ENCODE measurements at places on chromosomes 2 and 18.

GRCh38 chr2:88016086-88016959 is at the start of gene RNU2-63P:
RNU2-63P (minus strand) TSS chr2:88016547.
- peak; percentile 77 for DNase-seq

DNA sequence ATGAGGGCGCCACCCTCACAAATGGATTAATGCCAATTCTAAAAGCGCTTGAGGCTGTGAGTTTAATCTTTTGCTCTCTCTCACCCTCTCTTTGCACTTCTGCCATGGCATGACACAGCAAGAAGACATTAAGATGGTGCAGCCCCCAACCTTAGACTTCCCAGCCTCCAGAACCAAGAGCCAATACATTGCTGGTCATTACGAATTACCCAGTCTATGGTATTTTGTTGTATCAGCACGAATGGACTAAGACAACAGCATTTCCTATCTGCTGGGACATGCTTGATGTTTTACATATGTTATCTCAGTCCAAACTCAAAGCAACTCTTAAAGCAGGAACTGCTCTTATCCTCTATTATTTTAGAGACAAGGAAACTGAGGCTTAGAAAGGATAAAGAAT is 222.9 kb downstream of the STK39 start:
- DNase-seq = no peak

DNA sequence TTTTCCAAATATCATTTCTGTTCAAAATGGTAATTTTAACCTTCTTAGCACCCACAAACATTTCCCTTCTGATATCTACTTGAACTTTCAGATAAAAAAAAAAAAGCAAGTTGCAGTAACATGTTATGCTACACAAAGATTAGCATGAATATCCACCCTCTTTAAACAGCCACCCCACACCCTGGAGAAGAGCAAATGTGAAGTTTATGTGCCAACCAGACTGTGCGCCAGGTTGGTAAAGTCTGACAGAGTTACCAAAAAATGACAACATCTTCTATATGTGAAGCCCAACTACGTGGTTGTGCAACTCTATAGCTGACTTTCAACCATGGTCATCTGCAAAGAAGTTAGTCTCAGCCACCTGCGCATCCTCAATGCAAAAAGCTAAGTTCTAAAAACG is 62.6 kb downstream of the BCL11A start:
- DNase-seq = peak; percentile 12

DNA sequence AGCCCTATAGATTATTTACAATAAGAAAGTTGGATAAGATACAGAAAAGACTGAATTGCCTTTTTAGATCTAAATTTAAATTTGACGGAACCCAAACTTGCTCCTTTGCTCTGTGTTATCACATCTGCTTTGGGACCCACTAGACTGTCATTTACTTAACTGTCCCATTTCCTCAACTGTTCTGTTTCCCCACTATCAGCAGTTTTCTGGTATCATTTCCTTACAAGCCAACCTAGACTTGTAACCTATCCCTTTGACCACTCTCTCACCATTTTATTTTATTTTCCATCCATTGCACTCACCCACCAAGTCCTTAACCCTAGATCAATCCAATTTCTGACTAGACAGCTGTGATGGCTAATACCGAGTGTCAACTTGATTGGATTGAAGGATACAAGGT is 38.6 kb upstream of the CD28 start:
- no peak for DNase-seq

- peak; percentile 81 for DNase-seq
Observed at GRCh38 chr2:72150157-72150860, 2.6 kb upstream of the CYP26B1 start.

GRCh38 chr2:165793779-165794535 is at the start of gene GALNT3:
GALNT3 (minus strand) TSS chr2:165794247; CDS start chr2:165770700, 23,547 bp downstream.
- DNase-seq = no peak

DNA sequence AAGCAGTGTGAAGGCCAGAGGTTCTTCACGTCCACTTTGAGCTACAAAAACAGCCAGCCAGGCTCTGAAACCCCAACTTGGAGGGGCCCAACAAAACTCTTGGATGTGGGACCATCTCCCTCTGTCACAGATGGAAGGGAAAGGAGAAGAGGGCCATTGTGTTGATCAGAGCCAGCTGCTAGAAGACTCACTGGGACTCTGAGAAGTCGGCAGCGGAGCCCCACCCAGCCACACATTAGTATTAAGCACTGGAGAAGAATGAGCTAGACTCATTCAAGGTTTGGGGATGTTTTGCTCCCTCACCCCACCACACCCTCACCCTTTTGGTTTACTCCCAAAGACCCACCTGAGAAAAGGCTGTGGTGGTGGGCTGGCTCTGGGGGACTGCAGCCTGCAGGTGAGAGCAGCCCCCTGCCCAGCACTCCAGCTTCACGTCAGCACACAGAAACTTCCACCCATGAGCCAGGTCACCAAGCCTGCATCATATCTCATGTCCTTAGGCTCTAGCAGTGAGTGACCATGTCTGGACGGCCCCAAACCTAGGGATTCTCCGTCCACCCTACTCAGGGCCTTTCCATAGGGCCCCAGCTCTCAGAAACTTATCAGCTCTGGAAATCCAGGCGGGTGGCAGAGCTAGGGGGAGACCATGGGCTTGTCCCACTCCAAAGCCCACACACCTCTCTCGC is 12.6 kb downstream of the TEX51 start:
- no peak for DNase-seq

DNA sequence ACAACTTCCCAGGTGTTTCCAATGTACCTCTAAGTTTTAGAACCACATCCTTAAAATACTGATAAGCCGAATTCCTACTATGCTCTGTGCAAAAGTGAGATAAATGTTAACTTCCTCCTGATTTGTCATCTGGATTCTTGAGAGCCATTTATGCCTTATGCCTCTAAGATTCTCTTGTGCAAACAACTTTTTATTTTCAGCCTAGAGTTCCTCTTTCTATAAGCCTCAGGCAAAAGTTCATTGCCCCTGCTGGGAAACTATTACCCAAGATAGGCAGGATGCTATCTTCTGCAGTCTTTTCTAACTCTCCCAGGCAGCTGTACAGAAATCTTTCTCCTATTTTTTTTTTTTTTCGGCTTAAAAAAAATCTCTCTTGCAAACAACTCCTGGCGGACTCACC is 216.1 kb downstream of the KCNJ3 start:
- DNase-seq = peak; percentile 59

- no peak for DNase-seq
Observed at GRCh38 chr2:65357095-65357958, 75.1 kb downstream of the SPRED2 start.

- no peak for DNase-seq
Observed at GRCh38 chr2:233267516-233268245, 16.2 kb downstream of the ATG16L1 start.

DNA sequence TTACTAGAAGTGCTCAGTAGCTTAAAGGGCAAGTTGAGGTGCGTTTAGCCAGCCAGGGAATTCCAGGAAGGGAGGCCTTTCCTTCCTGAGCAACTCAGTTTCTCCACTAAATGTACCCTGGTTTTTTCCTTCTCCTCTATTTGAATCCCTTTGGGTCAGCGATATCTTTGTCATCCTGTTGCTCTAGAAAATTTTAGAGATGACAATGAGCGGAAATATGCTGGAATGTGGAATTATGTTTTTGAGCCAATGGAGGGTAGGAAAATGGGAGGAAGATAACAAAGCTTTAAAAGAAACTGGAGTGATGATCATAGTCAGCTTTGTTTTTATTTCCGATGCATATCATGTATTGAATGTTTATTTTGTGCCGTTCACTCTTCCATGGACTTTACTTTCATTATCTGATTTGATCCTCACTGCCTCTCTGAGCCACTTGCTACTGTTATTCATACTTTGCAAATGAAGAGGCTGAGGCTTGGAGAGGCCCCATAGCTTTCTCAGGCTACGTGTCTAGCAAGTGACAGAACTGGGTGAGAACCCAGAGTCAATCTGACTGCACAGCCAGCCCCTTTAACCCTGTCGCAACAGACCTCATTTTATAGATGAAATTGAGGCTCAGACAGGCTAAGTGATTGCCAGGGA is 67.3 kb downstream of the NTSR2 start:
- no peak for DNase-seq
